ENCODE measurements at places on chromosomes 3 and 15.

DNA sequence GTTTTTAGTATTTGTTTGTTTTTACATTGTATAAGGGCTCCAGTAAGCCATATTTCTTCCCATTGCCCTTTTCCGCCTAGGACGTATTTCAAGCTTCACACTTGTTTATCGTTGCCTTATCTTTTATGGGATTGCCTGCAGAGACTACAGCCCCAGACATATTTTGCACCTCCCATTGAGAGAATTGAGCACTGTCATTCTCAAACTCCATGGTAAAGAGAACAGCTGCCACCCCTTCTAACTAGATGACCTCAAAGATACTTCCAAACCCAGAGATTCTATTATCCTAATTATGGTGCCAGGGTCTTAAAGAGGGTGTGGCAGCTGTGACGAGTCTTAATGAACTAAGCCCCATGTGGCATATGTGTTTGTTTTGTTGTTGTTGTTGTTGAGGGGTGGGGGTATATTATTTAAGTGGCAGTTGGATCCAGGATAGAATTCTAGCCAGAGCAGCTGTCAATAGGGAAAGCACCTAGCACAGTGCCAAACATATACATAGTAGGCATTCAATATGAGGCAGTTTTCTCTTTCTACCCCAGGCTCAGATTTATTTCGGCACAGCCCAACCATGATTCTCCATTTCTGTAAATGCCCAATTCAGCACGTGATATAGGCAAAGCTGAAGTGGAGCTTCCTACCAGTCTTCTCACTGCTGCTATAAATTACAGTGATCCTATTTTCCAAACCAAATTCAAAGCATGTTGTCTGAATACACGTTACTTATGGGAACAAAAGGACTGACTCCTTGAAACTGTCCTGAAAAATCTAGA is 932 bp upstream of the TP53BP1 start:
- DNase-seq = no peak

GRCh38 chr15:91853948-91854638 is 585 bp downstream of the SLCO3A1 start:
- DNase-seq = no peak

DNA sequence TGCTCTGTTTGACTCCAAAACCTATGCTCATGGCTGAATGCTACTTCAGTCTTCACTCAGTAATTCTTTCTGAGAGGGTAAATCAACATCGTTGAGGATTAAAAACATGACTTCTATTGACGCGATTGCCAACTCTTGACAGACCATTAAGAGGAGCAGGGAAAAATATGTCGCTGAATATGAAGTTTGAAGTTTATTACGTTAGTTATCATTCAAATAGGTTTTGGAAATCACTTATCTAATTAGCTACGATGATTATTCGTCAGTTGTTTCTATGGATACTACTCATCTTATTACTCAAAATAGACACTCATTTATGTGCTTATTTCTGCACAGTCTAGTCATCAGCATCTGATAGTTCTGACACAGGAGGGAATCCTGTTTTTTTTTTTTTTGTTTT is 279.2 kb upstream of the TBL1XR1 start:
- no peak for DNase-seq

DNA sequence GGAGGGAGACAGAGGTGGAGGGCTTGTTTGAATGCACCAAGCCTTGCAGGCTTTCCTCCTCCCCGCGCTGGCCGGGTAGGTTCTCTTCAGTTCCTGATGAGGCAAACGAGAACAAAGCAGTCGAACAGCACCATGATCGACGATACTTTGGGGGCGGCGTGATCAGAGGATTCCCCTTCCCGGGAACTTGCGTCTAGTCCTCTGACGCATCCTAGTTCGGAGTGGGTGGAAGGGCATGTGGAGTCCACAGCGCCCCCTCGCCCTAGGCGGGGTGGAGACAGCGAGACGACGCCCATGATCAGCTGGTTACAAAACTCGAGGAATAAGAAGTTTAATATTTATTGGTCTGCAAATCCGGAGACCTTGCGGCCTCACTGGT is 452 bp upstream of the SV2B start:
- DNase-seq = no peak

DNA sequence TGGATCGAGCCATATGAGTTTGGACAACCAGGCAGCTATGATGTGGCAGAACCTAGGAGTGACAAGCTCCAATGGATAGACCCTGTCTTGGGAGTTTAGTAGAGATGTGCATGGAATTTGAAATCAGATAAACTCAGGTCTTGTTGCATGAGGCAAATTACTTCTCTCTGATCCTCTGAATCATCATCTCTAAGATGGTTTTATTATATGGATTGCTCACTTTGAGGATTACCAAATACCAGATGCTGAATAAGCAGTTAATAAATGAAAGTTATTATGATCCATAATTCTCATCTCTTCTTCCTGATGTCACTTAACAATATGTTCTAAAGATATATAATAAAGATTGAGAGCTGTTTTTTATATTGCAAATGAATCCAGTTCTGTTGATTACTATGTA is 622.2 kb downstream of the NTRK3 start:
- no peak for DNase-seq

DNA sequence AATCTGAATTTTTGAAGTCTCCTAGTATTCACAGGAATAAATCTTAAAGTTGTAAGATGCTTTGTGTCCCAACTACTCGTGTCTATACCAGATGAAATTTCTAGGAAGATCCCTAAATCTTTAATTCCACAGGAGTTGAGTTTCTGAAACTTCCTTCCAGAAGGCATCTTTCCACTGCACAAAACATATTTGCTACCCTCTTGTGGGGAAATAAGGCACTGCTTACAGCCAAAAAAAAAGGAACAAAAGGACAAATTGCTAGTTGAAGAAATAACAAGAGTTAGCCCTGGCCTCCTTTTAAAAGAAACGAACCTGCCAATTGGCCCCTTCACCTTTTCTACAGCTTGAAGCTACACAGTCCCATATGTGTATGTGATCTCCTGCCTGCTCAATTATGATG is 54.0 kb downstream of the TAFA4 start:
- DNase-seq = no peak

DNA sequence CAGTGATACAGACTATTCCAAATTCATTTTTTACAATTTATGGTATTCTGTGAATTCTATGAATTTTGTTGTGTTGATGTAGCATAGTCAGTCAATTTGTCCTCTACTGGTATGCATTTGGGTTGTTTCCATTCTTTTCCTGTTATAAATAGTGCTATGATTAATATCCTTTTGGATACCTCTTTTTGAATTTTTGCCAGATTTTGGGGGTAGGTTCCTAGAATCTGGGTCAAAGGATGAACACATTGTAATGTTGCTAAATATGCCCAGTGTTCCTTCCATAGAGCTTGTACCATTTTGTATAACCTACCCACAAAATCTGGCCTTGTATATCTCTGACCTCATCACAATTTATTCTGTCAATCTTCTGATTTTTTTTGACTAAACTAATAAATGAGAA is 44.4 kb upstream of the C3orf38 start:
- no peak for DNase-seq

DNA sequence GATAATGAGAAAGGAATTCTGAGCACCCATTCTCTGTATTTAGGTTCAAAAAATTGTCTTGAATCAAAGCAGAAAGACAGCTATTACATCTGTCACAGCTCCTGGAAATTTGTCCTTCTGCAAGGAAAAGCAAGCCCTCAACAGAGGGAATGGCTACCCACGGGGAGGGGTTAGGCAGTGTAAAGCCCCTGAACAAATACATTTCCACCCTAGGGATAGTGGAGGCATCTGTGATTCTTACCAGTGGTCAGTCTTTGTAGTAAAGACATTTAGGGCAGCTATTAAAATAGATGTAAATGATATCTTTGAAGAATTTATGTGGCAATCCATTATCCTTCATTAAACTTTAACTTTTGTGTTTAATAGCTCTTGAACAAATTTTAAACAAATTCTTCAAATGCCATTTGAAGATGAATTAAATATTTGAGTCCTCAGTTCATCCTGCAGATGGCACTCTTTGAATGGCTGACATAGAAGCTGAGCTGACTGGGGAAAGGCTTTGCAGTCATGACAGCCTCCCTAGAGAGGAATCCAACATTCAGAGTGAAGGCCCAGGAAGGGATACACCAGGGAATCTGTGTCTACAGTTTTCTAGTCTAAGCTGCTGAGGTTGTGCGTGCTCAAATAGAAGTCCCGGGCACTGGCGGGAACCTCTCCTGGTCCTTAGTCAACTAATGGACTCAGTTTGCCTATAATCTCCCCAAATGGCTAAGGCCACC is 359.7 kb upstream of the ROPN1 start:
- DNase-seq = no peak

DNA sequence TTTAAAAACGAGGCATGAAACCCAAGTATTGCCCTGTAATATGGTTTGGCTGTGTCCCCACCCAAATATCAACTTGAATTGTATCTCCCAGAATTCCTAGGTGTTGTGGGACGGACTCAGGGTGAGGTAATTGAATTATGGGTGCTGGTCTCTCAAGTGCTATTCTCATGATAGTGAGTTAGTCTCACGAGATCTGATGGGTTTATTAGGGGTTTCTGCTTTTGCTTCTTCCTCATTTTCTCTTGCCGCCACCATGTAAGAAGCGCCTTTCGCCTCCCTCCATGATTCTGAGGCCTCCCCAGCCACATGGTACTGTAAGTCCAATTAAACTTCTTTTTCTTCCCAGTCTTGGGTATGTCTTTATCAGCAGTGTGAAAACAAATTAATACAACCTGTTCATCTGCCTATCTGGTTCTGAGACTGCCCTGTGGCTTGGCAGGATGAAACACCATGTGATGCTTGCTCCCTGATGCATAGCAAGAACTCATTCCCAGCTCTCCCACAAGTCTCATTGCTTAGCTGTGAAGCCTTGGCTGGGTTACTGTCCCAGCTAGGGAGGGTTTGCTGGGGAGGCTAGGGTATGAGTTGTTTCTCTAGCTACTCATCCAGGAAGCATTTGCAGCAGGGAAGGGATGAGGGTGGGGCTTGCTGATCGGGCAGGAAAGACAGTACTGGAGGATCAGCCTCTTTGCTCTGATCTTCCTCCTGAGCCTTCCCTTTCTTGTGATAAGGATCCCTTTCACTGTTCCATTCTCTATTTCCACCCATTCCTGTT is 3.7 kb upstream of the SQOR start:
- no peak for DNase-seq

DNA sequence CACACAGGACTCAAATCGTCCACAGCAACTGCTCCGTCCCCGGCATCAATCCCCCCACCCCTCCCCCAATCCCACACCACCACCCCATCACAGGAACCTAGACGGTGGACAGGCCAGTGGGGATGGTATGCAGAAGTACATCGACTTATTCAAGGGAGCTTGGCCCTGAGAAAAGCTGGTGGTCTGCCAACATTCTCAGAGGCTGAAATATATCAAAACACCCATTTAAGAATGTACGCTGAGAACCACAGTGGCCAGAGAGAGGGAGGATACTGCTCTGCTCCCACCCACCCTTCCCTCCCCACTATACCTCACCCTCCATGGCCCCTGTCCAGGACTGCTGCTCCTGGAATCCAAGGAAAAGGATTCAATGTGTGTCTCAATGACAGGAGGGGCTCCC is 12.4 kb upstream of the USP3 start:
- no peak for DNase-seq

DNA sequence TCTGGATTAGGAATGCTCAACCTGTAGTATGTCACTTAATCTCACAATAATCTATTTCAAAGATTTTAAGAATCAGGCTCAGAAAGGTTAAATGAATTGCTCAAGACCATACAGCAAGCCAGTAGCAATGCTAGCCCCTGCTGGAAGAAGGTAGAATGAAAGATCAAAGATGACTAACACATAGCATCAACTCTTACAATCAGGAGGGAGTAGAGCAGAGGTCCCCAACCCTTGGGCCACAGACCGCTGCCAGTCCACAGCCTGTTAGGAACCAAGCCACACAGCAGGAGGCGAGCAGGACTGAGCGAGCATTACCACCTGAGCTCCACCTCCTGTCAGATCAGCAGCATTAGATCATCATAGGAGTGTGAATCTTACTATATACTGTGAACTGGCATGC is 15.5 kb upstream of the GATM start:
- DNase-seq = no peak

- no peak for DNase-seq
Observed at GRCh38 chr3:128060473-128061381, 8.5 kb downstream of the SEC61A1 start.

GRCh38 chr3:155745795-155746550 is 1.1 kb upstream of the PLCH1 start:
- DNase-seq = no peak

DNA sequence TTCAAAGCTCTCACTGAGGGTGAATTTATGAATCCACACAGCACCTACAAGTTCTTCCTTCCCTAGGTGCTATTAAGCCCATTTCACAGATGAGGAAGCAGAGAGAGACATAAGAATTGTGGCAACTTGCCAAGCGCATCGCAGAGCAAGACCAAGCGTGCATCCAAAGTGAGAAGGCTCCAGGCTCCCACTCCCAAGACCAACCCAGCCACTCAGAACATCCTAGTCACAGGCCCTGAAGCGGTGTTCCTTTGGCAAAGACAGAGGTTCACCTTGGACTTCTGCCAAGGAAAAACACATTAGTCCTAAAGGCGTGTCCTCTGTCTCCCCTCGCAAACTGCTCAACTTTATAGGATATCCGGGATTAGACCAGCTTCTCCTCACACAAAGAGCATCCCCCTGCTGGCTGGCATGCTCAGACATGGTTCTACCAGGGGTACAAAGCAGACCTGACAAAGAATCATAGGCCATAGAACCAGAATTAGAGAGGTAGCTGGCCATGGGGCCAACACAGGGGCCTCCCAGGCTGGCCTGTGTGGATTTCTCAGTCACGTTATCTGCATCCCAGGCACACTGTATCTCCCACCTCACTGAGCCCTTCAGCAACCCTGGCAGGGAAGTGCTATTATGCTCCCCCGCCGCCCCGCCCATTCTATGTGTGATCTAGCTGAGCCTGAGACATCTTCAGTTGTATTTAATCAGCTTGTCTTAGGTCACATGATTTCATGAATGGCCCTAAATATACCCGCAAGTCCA is 160.2 kb downstream of the FOXP1 start:
- no peak for DNase-seq

GRCh38 chr3:193313061-193313958 is 65.2 kb downstream of the ATP13A5 start:
- no peak for DNase-seq

DNA sequence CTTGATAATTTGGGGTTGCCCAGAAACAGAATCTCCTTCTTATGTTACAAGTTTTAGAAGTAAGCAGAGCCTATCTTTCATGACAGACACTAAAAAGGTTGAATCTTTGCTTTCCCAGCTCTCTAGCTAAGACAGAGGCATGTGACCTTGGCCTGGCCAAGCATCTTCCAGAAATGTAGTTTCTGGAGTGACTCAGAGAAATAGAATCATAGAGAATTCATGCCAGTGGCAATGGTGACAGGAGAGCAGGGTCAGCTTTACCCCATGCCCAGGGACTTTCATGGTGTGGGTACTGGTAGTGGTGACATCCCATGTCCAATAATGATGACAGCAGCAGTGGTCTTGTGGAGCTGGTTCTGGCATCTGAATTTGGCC is 4.0 kb upstream of the PARP6 start:
- DNase-seq = no peak

GRCh38 chr3:139302801-139303113 is 41.1 kb upstream of the MRPS22 start:
- DNase-seq = no peak

DNA sequence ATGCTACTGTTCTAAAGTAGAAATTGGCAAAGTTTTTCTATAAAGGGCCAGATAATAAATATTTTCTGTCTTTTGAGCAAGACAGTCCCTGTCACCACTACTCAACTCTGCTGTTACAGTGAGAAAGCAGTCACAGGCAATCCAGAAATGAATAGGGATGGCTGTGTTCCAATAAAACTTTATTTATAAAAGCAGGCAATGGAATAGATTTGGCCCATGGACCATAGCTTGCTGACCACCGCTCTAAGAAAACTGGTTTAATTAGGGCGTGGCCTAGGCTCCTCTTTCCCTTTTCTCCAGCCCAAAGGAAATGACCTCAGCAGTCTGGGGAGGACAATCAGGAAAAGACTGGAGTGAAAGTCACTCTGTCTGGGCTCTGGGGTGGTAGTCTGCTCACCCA is 183.8 kb downstream of the MEGF11 start:
- no peak for DNase-seq
